ENCODE measurements at places on chromosomes 5 and 9.

GRCh38 chr5:159660401-159660800 lies 255.9 kb upstream of the ADRA1B start:
- DNase-seq, result no peak

GRCh38 chr5:372996-373709 lies 51.6 kb downstream of the AHRR start:
- no peak for DNase-seq

GRCh38 chr5:141934099-141934844 lies 10.6 kb downstream of the DELE1 start:
- DNase-seq, result peak; percentile 57

DNA sequence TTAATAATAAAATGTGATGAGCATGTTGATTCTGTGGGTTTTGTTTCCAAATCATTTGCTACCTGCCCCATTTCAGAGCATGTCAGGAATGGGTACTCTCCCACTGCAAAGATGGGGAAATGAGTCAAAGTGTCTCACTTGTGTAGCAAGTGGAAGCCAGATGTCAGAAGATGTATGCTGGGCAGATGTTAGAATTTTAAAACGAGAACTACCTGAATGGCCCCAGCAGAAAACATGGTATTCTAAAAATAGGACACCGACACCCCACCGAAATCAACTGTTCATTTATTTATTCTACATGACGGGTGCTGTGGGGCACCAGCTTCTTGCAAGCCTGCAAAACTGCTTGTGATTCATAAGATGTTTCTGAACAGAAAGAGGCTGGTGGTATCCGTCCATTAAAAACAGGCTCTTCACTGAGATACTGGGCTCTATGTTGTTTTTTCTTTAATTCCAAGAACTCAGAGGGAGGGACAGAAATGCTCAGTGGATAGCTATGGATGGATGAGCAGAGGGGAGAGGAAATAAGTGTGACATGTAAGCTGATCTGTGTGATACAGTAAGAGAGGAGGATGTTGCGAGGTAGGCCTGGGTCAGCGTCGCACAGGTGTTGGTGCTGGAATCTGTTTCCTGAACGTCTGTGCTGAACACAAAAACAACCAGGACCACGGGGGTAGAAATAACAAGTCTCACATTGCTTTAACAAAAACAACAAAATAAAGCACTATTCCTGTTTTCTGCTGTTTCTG lies 157.2 kb downstream of the EFNA5 start:
- DNase-seq, result no peak

GRCh38 chr5:22249209-22249729 lies 603.9 kb downstream of the CDH12 start:
- no peak for DNase-seq

- no peak for DNase-seq
Measured at GRCh38 chr5:60700416-60700757, 421 bp upstream of the DEPDC1B start.

DNA sequence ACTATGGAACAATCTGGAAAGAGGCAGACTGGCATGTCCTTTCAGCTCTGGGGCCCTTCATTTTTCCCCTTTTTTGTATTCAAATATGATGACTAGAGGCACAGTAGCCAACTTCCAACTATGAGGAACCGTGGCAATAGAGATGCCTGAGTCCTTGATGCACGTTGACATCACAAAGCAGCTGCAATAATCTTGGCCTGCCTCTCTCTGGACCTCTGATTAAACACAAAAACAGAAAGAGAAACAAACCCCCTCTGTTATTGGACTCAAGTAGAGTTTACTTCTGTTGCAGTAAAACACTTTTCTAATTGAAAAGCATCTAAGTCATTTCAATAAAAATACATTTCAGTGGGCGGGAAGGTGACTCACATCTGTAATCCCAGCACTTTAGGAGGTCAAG lies 122.2 kb upstream of the GRAMD2B start:
- DNase-seq, result no peak

GRCh38 chr9:38287420-38287985 lies 105.0 kb upstream of the ALDH1B1 start:
- DNase-seq, result no peak

DNA sequence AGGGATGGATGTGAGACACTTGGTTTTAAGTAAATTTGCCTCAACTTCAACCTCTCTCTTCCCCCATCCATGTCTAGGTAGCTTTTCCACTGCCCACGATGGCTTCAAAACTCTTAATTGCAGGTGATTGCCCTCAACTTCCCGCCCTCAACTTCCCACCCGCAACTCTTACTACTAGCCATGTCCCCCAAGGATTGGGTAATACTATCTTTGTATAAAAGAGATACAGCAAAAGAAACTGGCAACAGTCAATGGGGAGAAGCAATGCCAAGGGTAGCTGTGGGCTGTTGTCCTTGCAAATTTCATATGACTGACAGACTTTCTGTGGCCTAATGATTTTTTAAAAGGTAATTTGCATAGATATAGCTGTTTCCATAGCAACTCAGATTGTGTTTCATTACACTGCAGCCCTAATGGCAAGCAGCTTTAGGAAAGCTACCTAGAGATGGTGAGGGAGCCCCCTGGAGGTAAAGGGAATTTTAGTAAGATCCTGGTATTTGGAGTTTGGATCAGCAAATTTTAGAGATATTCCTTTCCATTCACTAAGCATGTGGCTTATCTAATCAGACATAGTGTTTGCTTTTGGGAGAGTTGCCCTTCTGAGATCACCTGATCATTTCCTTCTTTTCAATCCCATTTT lies 421.5 kb upstream of the DAP start:
- DNase-seq, result no peak

DNA sequence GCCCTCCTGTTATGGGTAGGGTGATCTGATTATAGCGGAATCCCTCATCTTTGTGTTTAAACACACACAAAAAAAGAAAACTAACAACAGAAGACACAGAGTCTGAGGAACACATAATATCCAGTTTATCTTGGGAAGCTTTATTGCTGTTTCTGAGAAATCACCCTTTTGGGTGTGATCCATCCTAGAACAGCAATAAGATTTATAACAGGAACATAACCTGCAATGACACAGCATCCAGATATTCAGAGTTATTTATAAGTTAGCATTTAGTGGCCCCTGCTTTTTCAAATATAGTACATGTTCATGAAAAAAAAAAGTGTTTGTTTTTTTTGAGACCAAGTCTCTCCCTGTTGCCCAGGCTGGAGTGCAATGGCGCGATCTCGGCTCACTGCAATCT lies 79.9 kb downstream of the RFK start:
- no peak for DNase-seq

GRCh38 chr5:14316471-14316870 lies 173.3 kb downstream of the TRIO start:
- no peak for DNase-seq

- no peak for DNase-seq
Measured at GRCh38 chr5:136905571-136905970, 540.2 kb upstream of the TRPC7 start.

DNA sequence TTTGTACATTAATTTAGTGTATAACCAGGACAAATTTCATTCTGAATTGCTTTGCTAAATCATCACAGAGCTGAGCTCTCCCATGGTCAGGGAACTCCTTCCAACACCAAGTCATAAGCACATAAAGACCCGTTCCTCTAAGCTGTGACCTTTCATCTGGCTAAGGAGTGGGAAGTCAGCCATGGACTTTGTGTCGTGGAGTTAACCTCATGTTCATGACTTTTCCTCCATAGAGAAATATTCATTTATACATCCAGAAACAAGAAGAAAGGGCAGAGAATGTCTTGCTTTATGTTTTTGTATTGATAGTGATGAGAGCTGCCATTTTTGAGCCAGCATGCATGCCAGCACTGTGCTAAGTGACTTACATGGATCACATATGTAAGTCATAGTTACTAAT lies 97.5 kb downstream of the INIP start:
- DNase-seq, result no peak

GRCh38 chr9:73683862-73684591 lies 532.4 kb downstream of the ANXA1 start:
- peak; percentile 16 for DNase-seq

- no peak for DNase-seq
Measured at GRCh38 chr5:13250464-13251291, 693.8 kb downstream of the DNAH5 start.

GRCh38 chr9:82535432-82535998 lies 527.4 kb downstream of the RASEF start:
- DNase-seq, result no peak

DNA sequence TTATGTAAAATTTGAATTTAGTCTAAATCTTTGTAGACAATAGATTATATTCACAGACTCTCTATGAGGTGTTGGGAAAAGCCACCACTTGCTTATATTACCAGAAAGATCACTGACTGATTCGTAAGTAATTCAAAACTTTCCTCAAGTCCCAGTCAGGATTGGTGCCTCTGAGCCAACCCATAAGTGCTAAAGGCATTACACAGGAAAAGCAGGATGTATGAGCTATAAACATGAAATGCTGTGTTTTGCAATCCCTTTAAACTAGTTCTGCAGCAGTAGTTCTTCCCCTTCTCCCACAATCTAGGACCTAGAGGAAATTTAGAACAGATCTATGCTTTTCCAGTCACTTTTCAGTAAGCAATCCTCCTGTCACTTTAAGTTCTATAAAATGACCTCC lies 48.0 kb downstream of the SHLD3 start:
- no peak for DNase-seq

DNA sequence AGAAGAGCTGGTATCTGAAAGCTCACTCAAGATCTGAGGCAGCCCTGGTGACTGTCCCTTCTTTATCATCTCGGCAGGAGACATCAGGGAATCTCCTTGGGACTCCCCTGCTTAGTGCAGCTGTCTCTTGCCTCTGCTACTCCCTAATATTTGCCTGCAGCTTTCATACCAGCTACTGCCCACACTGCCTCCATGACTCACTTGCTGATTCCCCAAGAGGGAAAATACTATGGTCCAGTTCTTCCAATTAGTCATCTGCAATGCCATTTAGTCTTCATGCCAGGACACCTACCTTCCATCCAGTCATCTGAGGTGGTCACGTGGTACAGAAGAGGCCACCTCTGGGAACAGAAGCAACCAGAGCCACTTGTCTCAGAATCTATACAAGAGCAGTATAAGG lies 270.8 kb downstream of the NTRK2 start:
- DNase-seq, result no peak

DNA sequence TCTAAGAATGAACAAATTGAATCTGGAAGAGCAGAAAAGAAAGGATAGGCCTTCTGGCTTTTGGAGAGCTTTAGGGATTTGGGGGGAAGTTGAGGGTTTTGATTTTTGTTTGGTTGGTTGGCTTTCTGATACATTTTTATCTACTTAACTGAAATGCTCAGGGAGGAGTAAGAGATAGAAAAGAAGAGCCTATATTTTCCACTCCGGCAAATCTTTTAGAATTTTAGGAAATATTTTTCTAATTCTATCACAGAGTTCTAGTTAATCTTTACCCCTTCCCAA lies 25.8 kb upstream of the FST start:
- no peak for DNase-seq

- no peak for DNase-seq
Measured at GRCh38 chr5:124713595-124713994, 32.8 kb downstream of the ZNF608 start.

- DNase-seq, result peak; percentile 41
Measured at GRCh38 chr5:1930501-1930879, 47.8 kb upstream of the IRX4 start.

GRCh38 chr9:117622347-117622746 lies 81.9 kb upstream of the TLR4 start:
- no peak for DNase-seq

DNA sequence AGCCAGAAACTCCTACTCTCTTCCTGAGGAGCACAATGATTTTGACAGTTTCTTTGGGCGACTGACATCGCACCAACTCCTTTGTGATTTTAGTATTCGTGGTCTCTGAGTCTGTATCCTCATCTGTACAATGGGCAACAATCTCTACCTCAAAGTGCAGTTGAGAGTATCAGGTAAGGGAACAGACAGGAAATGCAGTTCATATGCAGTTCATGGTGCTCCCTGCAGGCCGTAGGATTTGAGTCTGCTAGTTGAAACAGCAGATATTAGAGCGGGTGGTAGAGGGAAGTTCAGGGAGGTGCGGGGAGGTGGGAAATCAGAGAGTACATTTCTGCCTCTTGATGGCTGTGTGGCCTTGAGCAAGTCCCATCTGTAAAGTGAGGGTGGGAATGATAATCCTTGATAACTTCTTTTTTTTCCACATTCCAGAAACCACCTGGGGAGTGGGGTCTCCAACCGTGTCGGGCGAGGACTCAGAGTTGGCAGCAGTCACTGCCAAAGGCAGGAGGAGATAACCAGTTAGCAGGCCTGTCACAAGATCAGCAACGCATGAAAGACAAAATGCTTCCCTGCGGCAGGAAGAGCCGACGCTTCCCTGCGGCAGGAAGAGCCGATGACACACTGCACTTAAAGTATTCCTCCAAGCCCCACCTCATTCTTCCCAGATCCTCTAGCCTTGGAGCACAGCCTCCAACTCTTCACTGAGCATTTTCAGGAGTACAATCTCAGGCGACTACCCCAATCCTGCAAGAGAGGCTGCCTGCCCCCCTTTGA lies 6.0 kb upstream of the NEK6 start:
- no peak for DNase-seq

DNA sequence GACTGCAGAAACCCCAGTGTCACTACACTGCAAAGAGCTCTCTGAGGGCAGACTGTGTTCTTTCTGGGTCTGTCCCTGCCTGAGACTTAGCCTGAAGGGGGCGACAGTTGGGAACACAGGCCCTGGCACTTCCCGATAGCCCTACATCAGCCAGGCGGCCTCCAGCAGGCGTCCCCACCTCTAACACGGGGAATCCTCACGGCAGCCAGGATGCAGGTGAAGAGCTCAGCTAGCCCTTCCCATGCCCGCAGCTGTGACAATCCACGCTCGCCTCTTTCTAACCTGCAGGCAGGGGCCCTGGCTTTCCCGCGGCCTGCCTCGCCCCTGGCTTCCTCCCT lies 5.9 kb downstream of the MED22 start:
- DNase-seq, result no peak

GRCh38 chr5:124050120-124050770 lies 538.3 kb downstream of the CSNK1G3 start:
- DNase-seq, result no peak

DNA sequence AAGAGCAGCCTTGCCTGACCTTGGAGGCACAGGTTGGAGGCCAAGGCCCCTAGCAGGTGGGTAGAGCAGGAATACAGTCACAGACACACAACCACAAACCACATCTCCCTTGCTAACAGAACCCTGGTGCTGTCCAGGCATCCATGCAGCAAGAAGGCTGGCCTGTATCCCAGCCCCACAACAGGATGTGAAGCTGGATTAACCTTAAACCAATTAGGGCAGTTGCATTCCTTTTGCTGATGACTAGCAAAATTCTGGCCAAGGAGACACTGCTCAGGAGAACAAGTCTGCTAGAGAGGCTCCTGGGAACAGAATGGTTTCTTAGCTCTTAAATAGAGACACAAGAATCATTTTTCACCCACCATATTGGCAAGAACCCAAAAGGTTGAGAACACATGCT lies 97.8 kb downstream of the C5orf15 start:
- no peak for DNase-seq

All from NCI-H2107 (cell line).